ENCODE measurements at places on chromosomes 1 and 21. TPM values are rescaled to one million over a fixed set of nuclear protein-coding genes. Genes with fewer than 3 reads are reported as not detected.

DNA sequence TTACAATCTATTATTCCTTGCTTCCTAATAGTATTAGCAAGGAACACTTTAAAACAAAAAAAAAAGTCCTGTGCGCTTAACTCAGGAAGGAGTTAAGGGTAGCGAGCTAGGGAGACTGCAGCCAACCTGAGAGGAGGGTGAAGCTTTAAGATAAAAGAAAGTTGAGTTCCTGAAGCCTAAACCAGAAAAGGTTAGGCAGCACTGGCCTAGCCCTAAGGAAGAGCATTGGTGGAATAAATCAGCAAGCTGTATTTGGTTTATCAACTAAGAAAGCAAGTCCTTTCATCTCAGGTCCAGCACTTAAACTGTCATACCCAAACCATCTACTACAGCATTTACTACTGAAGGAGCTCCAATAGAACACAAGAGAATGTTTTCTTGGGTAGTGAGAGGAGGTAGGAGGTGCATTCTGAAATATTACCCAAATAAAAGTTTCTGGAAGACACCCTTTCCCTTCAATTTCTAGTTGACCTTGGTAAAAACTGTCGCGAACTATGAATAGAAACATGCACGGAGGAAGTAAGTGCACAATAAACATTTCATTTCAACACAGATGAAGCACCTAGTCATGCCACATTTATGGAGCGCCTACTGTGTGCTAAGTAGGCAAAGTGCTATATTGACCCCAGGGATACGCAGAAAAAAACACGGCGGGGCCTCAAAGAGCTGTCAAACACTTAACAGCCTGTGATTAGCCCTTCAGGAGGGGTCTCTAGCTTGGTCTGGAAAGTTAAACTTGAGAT lies 1.3 kb downstream of the GLRX2 start:
- no peak for DNase-seq
- H3K4me1 ChIP-seq = peaks cover 20% of the 10 kb centered on the region
- H3K36me3 ChIP-seq = peaks cover 11% of the 10 kb centered on the region
- peak overlapping the region; percentile 94 for H3K4me3 ChIP-seq

DNA sequence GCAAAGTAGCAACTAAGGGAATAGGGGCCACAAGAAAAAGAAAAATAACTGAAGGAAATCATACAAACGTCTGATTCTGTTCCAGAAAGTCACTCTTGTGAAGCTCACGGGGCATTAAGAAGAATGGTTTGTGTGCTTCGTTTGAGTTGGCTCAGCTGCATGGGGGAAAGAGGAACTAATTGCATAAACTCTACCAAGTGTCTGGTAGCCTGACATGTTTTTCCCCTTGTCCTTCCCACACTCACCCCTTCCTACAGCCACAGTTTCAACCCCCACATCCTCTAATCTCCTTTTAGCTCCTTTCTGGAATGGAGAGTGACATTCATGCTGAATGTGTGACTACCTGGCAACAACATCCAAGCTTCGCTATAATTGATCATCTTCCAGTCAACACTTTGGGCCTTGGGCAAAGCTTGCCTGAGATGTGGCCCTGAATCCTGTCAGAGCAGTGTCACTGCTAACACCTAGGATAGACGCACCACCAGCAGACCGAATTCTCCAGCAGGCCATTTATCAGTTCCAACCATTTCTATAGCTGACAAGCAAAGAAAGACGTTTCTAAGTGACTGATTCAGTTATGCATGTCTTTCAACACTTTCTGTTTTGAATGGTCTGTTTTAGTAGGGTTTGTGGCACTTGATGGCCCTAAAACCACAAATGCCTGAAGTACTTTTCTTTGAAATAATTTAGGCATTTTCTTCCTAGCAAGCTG lies 439.6 kb downstream of the TTLL7 start:
- H3K4me1 ChIP-seq = no peaks in the 10 kb centered on the region
- H3K27me3 ChIP-seq = no peaks in the 10 kb centered on the region
- no peak overlapping the region for H3K4me3 ChIP-seq
- DNase-seq = no peak

DNA sequence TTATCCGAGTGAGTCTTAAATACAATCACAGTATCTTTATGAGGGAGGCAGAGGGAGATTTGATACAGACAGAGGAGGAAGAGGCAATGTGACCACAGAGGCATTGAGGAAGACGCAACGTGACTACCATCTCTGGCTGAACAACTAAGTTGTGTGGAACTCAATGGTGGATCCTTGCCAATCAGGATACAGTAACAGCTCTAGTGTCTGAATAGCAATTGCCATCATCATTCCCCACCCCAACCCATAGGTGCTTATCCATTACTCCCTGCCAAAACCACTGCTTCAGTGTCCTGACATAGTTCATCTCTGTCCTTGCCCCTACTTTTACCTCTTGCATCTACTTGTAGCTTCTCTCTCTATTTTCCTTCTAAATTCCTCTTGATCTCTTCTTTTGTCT lies 20.5 kb upstream of the RHBDL2 start:
- no peak overlapping the region for H3K4me3 ChIP-seq
- no peaks in the 10 kb centered on the region for H3K4me1 ChIP-seq
- no peaks in the 10 kb centered on the region for H3K27me3 ChIP-seq

GJB5 gene
- not detected for total RNA-seq

DNA sequence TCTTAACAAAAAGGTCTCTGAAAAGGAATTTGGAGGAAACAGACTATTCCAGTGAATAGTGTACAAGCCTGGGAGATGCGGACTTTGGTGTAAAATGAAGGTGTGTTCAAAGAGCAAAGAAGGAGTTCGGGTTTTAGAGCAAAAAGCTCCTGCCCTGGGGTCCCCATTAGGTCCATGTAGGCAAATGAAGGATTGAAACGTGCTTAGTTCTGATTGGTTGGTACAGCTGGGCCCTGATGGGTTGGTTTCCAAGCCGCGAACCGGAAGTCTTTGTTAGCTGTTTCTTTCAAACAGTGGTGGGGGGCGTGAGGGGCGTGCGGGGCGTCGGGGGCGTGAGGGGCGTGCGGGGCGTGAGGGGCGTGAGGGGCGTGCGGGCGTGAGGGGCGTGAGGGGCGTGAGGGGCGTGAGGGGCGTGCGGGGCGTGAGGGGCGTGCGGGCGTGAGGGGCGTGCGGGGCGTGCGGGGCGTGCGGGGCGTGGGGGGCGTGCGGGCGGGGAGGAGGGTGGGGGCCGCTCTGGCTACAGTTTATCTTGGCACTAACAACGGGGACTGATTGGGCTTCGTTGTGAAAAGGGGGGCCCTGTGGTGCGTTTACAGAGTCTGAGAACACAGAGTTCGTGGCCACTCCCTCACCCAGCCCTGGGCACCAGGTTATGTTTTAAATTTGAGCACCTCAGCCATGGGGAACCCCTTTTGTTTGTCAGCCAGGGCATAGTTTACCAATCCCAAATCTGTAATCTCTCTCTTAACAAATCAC lies 29.4 kb downstream of the LRRC3 start:
- no peaks in the 10 kb centered on the region for H3K36me3 ChIP-seq
- no peak overlapping the region for H3K4me3 ChIP-seq
- peaks cover 10% of the 10 kb centered on the region for H3K27me3 ChIP-seq
- DNase-seq = no peak

DNA sequence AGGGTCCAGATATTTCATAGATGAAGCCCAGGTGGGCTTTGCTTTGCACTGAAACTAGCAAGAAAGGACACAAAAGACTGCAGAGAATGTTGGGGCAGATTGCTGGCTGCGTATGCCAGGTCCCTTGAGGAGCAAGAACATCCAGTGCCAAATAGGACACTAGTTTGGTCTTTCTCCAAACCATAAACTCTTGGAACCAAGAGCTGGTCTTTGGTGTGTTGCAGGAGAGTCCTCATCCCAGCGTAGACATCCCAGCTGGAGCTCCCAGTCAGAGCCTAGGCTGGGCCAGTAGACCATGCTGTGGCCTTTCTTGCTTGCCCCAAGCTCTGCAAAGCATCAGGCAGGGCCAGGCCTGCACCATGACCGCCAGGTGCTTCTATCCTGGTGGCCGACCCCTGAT lies 87.5 kb downstream of the ATP5PO start:
- no peaks in the 10 kb centered on the region for H3K27me3 ChIP-seq
- no peak overlapping the region for H3K4me3 ChIP-seq
- no peaks in the 10 kb centered on the region for H3K4me1 ChIP-seq
- H3K27ac ChIP-seq = no peak overlapping the region
- DNase-seq = no peak

GRCh38 chr21:35005560-35006224 lies 43.4 kb downstream of the RUNX1 start:
- H3K27me3 ChIP-seq = no peaks in the 10 kb centered on the region
- no peak overlapping the region for H3K27ac ChIP-seq
- H3K4me3 ChIP-seq = no peak overlapping the region
- H3K36me3 ChIP-seq = peaks cover 36% of the 10 kb centered on the region

DNA sequence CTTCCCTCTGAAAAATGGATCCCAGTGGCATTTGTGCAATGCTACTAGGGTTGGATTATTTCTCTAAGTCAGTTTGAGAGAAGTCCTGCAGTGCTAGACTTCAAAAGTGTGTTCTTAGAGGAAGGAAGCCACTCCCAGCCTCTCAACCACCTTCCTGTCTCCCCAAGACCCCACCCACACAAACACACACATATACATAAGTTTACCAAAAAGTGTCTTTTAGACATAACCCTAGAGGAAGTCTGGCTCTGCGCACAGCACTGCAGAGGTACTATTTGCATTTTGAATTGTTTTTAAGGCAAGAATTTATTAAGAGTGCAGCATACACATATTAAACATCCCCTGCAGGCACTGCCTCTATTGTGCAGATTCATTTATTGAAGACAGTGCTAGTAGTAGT lies 127.3 kb downstream of the HHIPL2 start:
- H3K27me3 ChIP-seq = no peaks in the 10 kb centered on the region
- peak; percentile 81 for DNase-seq
- H3K4me3 ChIP-seq = peak overlapping the region; percentile 56
- peaks cover 43% of the 10 kb centered on the region for H3K4me1 ChIP-seq

TEKT2 gene
- not detected for total RNA-seq

- H3K4me3 ChIP-seq = no peak overlapping the region
- peaks cover 2% of the 10 kb centered on the region for H3K4me1 ChIP-seq
- no peak overlapping the region for H3K27ac ChIP-seq
These were observed 24.4 kb downstream of the RRAGC start for GRCh38 chr1:38834937-38835827.

DNA sequence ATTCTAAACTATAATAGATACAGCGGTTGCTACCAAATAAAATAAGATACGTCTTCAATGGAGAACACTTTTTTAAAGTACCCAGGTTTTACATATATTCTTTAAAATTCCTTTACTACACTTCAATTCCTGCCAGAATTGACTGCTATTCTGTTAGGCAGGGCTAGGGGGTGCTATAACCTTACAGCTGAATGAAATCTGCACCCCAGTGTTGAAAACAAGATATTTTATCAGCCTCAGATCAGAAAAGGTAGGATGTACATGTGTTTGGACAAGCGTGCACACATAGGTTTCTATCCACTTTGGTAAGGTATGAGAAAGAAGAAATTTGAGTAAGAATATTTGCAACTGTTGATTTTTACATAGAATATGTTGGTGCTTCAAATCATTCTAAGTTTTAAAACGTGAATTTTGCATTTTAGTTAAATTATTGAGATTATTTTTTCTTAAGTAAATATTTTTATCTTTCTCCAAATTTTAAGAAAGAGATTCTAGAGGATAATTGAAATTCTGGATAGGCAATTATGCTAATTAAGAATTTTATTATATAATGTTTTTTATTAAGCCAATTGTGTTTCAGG lies 490.8 kb upstream of the ADGRL4 start:
- H3K4me1 ChIP-seq = no peaks in the 10 kb centered on the region
- no peaks in the 10 kb centered on the region for H3K36me3 ChIP-seq
- H3K27me3 ChIP-seq = no peaks in the 10 kb centered on the region
- H3K4me3 ChIP-seq = no peak overlapping the region

DNA sequence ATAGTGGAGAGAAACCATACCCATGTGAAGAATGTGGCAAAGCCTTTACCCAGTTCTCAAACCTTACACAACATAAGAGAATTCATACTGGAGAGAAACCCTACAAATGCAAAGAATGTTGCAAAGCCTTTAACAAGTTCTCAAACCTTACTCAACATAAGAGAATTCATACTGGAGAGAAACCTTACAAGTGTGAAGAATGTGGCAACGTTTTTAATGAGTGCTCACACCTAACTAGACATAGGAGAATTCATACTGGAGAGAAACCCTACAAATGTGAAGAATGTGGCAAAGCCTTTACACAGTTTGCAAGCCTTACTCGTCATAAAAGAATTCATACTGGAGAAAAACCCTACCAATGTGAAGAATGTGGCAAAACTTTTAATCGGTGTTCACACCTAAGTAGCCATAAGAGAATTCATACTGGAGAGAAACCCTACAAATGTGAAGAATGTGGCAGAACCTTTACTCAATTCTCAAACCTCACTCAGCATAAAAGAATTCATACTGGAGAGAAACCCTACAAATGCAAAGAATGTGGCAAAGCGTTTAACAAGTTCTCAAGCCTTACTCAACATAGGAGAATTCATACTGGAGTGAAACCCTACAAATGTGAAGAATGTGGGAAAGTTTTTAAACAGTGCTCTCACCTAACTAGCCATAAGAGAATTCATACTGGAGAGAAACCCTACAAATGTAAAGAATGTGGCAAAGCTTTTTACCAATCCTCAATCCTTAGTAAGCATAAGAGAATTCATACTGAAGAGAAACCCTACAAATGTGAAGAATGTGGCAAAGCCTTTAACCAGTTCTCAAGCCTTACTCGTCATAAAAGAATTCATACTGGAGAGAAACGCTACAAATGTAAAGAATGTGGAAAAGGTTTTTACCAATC lies 80.0 kb downstream of the JMJD4 start:
- no peak overlapping the region for H3K27ac ChIP-seq
- H3K27me3 ChIP-seq = no peaks in the 10 kb centered on the region
- H3K36me3 ChIP-seq = peaks cover 32% of the 10 kb centered on the region
- no peak overlapping the region for H3K4me3 ChIP-seq
- peak; percentile 7 for DNase-seq

GRCh38 chr1:202315576-202316168 lies 26.1 kb downstream of the UBE2T start:
- no peak overlapping the region for H3K27ac ChIP-seq
- H3K4me1 ChIP-seq = peaks cover 7% of the 10 kb centered on the region
- peaks cover 24% of the 10 kb centered on the region for H3K27me3 ChIP-seq
- H3K4me3 ChIP-seq = no peak overlapping the region

- H3K4me1 ChIP-seq = peaks cover 25% of the 10 kb centered on the region
- peaks cover 2% of the 10 kb centered on the region for H3K36me3 ChIP-seq
- H3K27ac ChIP-seq = peak overlapping the region; percentile 15
These were observed 37.0 kb upstream of the PARP1 start for GRCh38 chr1:226444901-226445300.

- H3K36me3 ChIP-seq = peaks cover 15% of the 10 kb centered on the region
- no peak overlapping the region for H3K4me3 ChIP-seq
- DNase-seq = no peak
- no peaks in the 10 kb centered on the region for H3K4me1 ChIP-seq
These were observed 66.1 kb downstream of the HTR6 start for GRCh38 chr1:19730793-19731192.

- peaks cover 2% of the 10 kb centered on the region for H3K4me1 ChIP-seq
- H3K27me3 ChIP-seq = peaks cover 12% of the 10 kb centered on the region
- no peak for DNase-seq
- no peak overlapping the region for H3K4me3 ChIP-seq
These were observed 42.6 kb upstream of the SRRM1 start for GRCh38 chr1:24600551-24600950.
